ENCODE measurements at places on chromosomes 1 and 21.

DNA sequence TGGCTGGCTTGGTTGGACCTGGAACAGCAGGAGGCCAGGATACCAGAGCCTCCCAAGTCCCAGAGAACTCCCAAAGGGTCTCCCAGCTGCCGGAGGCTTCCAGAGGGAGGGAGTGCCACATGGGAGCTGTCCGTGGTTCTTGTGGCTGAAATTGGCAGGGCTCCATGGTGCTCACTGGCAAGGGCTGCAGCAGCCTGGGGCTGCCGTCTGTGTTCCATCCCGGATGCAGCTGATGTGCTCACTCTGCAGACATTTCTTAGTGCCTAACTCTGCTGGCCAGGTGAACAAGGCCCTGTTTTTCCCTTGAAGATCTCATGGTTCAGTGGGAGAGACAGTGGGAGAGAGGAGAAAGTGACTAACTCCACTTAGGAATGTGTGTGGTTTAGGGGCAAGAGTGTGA lies 261.1 kb downstream of the CAMTA1 start:
- DNase-seq: no peak

GRCh38 chr1:91830242-91831131 lies 55.5 kb downstream of the TGFBR3 start:
- no peak for DNase-seq

- no peak for DNase-seq
Measured at GRCh38 chr21:34100790-34101189, 27.4 kb downstream of the MRPS6 start.

DNA sequence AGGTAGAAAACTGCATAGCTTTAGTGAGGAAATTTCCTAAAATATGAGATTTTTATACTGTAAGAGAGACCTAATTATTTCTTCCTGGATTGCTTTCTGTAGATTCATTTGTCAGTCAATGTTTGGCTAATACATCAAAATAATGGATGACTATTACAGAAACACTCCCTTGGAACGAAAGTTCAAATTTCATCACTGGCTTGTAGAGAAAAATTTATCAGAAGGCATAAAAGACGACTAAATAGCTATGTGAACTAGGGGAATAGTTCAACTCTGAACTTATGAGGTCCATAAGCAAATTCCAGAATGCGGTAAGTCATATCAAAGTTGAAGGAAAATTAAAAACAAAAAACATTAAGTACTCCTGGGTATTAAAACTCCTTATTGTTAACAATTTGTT lies 36.0 kb downstream of the WNT2B start:
- DNase-seq: no peak

- DNase-seq: no peak
Measured at GRCh38 chr1:30345491-30346130, 377.8 kb downstream of the MATN1 start.

- DNase-seq: no peak
Measured at GRCh38 chr1:37657620-37658412, 23.1 kb upstream of the RSPO1 start.

- DNase-seq: no peak
Measured at GRCh38 chr1:59375321-59376220, 78.7 kb downstream of the FGGY start.

- no peak for DNase-seq
Measured at GRCh38 chr1:154423304-154423987, 18.3 kb downstream of the IL6R start.

GRCh38 chr1:226711976-226712741 lies 26.9 kb downstream of the ITPKB start:
- DNase-seq: no peak

DNA sequence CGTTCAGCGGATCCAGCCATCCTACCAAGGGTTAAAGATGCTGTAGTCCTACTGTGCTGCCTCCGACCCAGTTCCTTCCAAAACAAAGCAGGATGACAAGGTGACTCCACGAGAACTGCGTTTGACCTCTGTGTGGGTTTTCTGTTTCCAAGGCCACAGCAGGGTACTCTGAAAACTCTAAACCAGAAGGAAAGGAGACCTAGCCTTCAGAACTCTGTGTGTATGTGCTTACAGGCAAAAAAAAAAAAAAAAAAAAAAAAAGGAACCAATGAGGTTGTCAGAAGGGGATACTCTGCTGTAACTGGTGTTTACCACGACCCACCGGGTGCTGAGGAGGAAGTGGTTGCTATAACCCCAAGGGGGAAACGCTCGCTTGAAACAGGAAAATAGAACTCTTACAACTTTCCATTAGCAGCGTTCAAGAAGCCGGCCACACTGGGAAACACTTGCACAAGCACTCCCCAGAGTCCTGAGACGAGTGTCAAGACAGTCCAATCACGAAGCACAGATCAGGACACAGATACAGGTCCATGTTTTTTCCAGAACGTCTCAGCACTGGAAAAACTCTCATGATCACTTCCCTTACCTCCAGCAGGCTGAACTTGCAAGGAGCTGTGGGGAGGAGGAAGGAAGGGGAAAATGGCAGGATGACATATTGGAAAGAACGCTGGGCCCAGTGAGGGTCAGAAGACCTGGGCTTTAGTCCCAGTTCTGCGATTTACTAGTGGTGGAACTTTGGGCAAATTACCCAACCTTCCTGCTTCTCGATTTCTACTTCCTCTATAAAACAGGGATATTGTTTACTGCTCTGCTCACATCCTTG lies 64.0 kb downstream of the ITPKB start:
- DNase-seq: no peak

GRCh38 chr1:33867684-33868083 lies 3.8 kb downstream of the HMGB4 start:
- no peak for DNase-seq
